Activated CD4-positive, alpha-beta T cell treated with anti-CD3 and anti-CD28 coated beads for 24 hours (primary cell): ENCODE measurements at places on chromosomes 5 and 9.

DNA sequence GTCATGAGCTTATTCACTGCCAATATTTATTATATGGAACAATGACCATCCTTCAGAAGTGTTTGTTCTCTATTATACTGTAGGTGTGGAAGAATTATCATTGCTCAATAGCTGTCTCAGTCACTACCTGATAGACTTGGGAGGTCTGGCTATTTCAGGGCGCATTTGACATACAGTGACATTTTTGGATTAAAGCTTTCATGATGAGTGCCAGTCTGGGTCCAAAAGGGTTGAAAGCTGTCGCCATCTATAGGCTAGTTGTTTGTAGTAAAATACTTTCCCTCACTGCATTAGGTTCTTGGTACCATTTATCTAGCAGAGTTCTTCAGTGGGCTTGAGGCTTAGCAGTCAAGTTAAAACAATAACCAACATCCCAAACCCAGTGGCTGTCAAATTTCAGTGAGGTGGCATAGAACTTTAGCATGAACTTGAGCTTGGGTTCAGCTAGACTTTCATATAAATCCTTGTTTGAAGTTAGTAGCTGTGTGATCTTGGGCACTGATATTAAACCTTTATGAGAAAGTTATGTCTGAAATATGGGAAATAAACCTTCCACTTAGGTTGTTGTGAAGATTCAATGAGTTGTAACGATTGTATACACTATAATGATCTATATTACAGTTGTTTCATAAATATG lies 110.5 kb upstream of the CDKN2B start:
- DNase-seq = no peak

DNA sequence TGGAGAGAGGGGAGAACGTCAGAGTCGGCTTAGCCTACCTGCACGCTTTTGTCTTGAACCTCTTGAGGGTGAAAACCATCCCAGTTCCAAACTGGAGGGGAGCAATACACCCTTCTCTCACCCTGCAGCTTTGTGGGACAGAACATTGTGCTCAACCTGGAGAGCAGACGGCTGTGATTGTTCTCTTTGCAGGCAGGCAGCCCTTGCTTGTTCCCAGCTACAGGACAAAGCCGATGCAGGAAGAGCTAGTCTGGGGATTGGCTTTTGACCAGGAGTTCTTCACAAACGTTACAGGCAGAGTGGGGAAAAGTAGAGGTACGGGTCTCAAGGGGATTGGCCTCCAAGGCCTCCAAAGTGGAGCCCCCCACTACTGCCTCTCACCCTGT lies 33.9 kb upstream of the ARHGAP26 start:
- no peak for DNase-seq

DNA sequence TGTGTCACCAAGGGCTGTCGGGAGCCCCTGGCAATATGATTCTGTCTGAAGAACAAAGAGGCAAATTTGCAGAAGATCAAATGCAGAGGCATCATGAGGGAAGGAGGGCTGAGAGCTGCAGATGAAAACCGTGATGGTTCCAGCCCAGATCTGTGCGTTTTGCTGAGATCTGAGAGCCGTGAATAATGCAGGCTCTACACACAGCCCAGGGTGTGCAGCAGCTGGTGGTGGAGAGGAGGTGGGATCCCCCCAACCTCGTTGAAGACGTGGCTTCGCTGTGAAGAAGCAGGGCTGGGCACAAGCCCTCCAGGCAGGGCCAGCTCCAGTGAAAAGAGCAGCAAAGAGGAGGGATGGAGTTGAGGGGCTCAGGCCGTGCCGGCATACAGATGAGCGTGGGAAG lies 75.5 kb downstream of the TSPAN17 start:
- no peak for DNase-seq

- no peak for DNase-seq
These were observed 46.3 kb downstream of the MAST4 start for GRCh38 chr5:66642538-66642937.

GRCh38 chr9:31715250-31715649 lies 669.2 kb upstream of the ACO1 start:
- no peak for DNase-seq

- no peak for DNase-seq
These were observed 203.2 kb downstream of the DMRT2 start for GRCh38 chr9:1253064-1253979.

DNA sequence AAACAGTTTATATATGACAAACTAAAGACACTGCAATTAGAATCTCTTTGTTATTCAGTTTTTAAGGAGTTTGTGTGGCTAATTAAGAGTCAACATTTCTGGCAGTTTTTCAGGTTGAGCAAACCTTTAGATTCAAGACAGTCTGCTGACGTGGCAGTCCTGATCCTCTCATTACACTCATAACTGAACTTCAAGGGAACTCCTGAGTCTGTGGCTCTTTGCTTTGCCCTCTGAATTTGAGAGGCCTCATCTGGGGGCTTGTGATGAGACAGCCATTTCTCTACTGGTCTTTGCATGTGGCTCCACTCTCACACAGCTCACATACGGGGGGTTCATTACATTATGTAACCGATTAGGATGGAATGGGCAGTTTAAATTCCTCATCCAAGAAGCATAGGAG lies 182.9 kb upstream of the MEF2C start:
- no peak for DNase-seq

- DNase-seq = no peak
These were observed 305.1 kb upstream of the RGMB start for GRCh38 chr5:98468188-98468869.

- DNase-seq = no peak
These were observed 132.5 kb downstream of the HSD17B3 start for GRCh38 chr9:96169484-96169883.

DNA sequence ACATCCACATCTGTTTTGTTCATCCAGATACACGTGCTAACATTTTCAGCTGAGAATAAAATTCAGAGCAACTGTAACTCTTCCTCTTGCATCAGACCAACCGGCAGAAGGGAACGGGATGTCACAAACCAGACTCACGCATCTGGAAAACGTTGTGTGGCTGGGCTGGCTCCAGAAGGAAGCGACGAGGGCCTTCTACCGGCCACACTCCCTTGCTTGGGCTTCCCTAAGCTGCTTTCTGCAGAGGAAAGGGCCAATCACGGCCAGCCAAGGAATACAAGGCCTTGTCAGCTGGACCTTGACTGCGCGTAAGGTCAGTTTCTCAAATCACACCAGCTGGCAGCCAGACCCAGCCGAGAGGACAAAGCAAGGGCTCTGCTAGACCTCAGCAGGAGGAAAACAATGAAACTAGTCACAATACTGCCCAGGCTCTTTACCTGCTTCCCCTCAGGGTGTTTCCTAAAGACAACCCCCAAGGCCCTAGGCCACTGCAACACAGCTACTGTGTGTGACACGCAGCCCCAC lies 106.1 kb downstream of the THBS4 start:
- no peak for DNase-seq

DNA sequence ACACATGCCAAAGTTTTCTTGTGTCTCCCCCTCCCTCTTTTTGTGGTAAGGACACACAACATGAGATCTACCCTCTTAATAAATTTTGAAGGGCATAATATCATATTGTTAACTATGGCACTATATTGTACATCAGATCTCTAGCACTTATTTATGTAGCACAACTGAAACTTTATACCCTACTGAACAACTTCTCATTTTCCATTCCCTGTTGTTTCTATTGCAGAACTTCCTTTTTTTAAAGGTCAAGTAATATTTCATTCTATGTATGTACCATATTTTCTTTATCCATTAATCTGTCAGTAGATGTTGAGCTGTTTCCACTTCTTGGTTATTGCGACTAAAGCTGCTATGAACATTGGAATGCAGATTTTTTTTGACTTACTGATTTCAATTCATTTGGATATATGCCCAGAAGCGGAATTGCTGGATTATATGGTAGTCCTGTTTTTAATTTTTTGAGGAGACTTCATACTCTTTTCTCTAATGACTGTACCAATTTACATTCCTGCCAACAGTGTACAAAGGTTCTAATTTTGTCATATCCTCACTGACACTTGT lies 305.3 kb downstream of the PRR16 start:
- no peak for DNase-seq

DNA sequence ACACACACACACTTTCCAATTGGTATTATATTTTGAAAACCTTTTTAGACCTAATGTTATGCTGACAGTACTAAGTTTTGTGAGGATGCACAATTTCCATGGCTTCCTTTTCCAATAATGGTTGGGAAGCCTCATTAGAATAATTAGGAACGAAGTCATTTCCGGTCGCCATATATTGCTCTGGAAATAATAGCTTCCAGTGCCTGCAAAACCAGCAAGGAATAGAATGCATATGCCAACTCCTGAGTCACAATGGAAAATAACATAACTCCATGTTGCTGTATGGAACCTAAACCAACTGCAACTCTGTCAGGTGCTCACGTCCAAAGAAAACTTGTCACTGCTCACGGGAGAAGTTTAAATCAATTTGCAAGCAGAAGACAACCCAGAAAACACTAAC lies 222.0 kb downstream of the EBF1 start:
- no peak for DNase-seq

DNA sequence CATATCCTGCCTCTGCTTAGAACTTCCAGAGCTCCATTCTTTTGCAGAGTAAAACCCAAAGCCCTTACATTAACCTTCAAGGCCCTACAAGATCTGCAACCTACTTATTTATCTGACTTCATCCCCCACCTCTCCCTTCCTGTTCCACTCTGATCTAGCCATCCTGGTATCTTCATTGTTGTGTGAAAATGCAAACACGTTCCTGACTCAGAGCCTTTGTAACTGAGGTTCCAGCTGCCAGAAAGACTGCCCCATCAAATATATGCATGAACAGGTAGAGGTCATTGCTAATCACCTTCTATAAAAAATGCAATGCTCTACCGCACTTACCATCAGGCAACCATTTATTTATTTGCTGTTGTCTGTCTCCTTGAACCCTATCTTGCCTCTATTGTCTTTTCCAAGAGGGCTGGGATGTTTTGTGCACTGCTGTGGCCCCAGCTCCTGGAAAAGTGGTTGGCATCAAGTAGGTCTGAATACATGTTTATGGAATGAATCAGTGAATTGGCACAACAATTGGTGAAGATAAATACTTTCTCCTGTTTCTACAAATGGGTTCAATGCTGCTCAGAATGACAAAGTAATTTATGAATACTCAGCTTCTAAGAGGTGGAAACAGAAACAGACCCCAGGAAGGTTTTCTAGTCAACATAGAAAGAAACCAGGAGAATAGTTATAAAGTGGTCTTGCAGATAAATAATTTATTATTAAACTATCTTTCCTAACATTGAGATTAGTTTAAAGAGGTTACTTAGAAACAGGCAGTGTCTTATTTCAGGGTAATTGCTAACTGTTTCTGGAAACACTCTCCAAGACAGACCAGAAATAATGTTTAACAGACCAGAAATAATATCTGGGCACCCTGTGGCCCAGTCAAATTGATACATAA lies 230.6 kb upstream of the CD180 start:
- no peak for DNase-seq

GRCh38 chr9:96394832-96395496 lies 11.5 kb upstream of the SLC35D2 start:
- DNase-seq = no peak

- DNase-seq = no peak
These were observed 13.1 kb downstream of the MARCHF6 start for GRCh38 chr5:10366310-10367272.

DNA sequence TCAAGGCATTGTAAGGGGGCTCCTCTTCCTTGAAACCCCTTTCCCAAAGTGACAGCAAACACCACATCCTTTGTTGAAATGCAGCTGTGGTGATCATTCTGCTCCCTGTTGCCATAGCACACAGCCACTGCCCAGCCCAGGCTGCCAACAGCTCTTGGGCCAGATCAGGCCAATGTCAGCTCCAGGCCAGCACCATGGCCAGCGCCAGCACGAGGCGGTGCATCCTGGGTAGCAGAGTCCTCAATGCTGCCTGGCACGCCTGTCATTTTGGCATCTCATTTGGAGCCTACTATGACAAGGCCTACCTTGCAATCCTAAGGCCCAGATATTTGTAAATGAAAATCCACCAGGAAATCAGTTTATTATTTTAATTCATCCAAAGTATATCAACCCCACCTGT lies 390.6 kb downstream of the DNAH5 start:
- DNase-seq = no peak
